ENCODE measurements at places on chromosomes 6 and 20.

- no peak for DNase-seq
Measured at GRCh38 chr6:14545496-14545895, 427.9 kb downstream of the CD83 start.

DNA sequence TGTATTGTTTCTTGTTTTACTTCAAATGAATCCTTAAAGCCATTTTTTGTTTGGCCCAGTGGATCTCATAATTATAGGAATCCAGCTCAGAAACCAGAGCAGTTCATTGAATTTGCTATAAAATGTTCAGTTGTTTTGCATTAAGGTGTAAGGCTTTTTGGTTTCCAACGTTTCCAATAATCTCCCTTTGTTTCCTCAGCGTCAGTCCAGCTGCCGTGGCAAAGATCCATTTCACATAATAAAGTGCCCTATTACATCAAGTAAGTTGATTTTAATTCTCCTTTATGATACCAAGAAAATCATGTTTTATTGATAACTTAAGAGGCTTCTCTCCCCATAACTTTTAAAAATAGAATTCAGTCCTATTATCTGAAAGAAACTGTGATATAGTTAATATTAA is 472.6 kb downstream of the UTRN start:
- DNase-seq = no peak

GRCh38 chr6:99091985-99092384 is 144.2 kb upstream of the FBXL4 start:
- DNase-seq = no peak

GRCh38 chr6:96304997-96305396 is 216.6 kb upstream of the UFL1 start:
- DNase-seq = no peak

DNA sequence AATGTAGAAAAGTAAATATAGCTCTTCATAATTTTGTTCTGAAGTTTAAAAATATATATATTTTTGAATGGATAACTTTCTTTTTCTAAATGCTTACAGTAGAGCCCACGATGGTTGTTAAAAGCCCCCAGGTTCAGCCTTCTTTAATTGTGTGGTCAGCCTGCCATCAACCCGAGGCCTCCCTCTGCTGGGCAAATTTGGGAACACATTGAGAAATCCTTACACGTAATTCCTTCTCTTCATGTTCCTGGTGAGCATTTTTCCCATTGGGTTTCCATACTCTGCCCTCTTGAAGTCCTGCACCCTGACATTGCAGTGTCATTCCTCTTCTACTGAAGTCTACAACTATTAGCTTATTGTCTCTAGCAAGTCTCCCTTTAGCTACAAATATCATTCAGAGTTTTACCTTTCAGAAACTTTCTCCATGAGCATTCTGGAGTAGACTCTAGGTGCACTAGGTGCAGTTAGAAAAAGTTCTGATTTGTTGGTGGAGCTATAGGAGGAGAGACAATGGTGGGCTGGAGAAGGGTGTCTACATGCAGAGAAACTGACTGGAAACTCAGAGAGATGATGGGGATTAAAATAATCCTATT is 40.6 kb downstream of the TRIM38 start:
- no peak for DNase-seq

- DNase-seq = no peak
Measured at GRCh38 chr6:87088076-87088475, 6.8 kb downstream of the CGA start.

DNA sequence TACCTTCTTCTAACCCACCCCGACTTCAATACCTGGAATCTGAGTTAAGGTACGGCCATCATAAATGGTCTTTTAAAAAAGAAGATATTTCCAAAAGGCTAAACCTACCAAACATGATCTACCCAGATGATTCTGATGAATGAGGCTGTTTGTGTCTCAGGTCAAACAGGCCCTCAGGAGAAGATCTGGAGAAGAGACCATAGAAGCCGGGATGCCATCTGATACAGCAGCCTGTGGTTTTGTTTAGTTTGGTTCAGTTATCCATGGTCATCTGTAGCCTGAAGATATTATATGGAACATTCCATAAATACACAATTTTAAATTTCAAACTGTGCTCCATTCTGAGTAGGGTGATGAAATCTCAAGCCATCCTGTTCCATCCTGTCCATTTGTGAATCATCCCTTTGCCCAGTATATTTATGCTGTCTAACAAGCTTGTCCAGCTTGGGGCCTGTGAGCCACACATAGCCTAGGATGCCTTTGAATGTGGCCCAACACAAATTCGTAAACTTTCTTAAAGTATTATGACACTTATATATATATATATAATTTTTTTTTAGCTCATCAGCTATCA is 4.0 kb upstream of the CAP2 start:
- DNase-seq = no peak

GRCh38 chr20:5145365-5146098 is 18.7 kb downstream of the CDS2 start:
- DNase-seq = no peak

DNA sequence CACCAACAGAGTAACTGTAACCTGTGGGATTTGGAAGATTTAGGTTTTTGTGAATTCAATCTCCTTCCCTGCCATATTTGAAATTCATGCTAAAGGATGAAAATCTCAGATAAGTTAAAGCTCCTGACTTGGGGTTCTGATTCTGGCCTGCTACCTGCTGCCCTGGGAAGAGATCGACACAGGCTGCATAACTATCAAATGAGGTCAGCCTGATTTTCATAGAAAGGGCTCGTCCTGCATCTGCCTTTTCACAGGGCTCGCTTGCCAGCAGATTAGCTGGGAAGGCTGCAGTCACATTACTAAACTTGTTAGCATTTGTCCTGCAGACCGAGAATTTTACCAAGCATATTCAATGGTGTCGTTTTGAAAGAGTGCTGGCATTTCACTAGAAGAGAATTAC is 14.6 kb downstream of the GCLC start:
- DNase-seq = no peak

GRCh38 chr20:3312940-3313682 is 74.1 kb upstream of the SLC4A11 start:
- no peak for DNase-seq

GRCh38 chr6:151067684-151068596 is 171.8 kb upstream of the AKAP12 start:
- no peak for DNase-seq

- no peak for DNase-seq
Measured at GRCh38 chr6:21769405-21769861, 175.9 kb downstream of the SOX4 start.

DNA sequence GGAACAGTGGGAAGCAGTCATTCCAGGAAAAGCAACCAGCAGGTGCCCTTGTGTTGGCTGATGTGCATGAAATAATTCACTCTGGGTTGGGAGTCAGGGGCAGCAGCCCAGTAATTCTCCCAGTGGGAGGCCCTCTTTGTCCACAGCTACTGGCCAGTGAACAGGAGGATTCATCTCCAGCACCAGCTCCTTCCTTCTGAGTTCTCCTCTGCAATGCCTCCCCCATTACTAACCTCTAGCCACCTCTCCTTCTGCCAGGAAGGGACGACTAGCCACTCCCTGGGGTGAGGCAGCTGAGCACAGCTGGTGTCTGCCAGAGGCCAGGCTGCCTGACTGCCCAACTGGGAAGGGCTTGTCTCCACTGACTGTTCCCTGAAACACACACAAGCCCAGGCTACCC is 12.5 kb upstream of the R3HDML start:
- DNase-seq = no peak

DNA sequence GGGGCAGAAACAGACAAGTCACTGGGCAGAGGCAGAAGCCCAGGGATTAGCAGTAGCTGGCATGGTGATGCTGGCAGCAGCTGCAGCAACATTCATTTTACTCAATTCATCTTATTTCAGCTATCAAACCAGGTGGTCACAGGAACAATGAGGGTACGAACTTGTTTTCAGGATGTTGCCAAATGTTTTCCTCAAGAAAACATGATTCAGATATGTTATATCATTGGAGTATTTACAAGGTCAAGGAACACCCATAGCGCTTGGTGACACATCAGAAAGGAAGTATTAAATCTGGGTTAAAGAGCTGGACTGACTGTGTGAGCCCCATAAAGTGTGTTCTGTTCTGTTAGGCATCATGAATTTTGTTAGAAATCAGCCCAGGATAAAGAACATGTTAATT is 456.9 kb upstream of the ID4 start:
- no peak for DNase-seq

- DNase-seq = no peak
Measured at GRCh38 chr6:116059713-116060571, 749 bp downstream of the FRK start.

DNA sequence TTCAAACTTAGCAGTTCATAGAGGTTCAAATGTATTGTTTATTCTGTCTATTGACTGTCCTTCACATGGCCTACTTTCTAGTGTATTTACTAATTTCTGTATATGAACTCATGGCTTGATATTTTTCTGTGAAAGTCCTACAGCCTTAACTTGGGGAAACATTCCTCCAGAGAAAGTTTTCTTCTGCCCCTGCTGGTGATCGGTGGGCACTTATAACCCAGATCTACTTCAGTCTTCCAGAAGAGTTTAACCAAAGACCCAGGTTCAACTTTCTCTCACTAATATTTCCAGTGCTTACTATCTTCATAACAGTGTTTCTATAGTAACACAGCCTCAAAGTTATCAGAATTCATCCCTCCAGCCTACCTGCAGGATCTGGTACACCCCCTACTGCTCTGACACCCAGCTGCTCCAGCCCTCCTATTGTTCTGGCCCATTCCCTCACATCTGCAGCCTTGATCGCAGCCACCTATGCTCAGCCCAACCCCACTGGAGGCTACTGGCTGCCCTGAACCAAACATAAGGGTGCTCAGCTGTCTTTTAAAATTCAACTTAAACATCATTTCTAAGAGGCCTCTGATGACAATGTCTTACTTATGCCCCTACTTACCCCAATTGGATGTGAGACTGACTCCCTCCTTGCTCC is 72.3 kb downstream of the TBX18 start:
- DNase-seq = no peak

DNA sequence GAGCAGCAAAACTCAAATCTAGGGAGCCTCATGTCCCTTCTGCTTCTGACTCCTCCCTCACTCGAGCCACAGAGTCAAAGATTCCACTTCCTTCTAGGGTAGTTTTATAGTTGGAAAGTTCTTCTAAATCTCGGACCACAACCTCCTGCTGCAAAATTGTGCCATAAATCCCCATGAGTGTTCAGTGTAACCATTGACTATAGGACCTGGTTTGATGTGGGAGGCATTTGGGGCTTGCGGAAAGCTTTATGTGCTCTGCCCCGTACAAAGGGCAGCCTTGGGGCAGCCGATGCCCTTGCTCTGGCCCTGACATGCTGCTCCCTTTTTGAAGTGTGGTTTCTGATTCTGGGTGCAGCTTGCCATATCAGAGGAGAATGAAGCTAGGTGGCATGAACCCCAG is 43.6 kb upstream of the IER3 start:
- no peak for DNase-seq

GRCh38 chr20:44454306-44454963 is 21.2 kb upstream of the TTPAL start:
- no peak for DNase-seq

GRCh38 chr20:11772226-11772730 is 145.4 kb upstream of the BTBD3 start:
- no peak for DNase-seq

GRCh38 chr6:53635322-53635721 is 30.2 kb downstream of the KLHL31 start:
- DNase-seq = no peak

DNA sequence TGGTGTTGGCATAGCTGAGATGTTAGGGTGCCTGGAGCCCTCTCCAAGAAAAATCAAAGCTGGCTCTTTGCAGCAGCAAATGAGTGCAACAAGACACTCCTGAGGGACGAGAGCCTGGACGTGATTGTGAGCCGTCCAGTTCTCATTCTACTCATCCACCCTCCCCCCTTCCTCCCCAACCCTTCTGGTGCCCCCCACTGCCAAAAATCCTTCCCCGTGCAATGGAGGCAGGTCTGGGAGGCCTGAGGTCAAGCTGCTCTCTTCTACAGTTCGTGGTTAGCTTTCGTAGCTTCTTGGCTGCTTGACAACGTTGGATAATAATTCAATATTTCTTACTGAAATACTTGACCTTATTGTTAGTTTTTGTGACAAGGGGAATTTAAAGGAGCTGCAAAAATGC is 185.3 kb upstream of the SUPT3H start:
- no peak for DNase-seq

GRCh38 chr6:89404512-89404911 is 7.6 kb downstream of the RRAGD start:
- DNase-seq = no peak

- DNase-seq = no peak
Measured at GRCh38 chr20:48035961-48036731, 250.9 kb upstream of the SULF2 start.

DNA sequence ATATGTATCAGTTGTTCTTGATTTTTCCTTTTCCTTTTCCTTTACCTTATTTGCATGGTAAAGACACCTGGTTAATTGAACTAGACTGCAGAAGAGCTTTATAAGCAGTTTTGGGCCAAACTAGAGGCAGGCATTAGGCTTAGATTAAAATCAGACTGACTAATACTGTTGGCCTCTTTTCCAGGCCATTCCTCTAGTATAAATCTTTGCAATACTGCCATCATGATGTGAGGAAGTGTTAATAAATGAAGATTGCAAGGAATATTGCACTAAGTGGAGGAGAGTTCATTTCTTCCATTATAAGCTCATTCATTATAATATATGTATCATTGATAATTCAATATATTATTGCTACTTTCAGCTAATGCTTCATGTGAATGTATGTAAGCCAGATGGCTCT is 163.8 kb downstream of the MMUT start:
- DNase-seq = no peak

GRCh38 chr6:52533491-52533890 is 43.4 kb downstream of the TRAM2 start:
- DNase-seq = no peak

GRCh38 chr6:133682506-133683307 is 206.2 kb upstream of the TCF21 start:
- no peak for DNase-seq

DNA sequence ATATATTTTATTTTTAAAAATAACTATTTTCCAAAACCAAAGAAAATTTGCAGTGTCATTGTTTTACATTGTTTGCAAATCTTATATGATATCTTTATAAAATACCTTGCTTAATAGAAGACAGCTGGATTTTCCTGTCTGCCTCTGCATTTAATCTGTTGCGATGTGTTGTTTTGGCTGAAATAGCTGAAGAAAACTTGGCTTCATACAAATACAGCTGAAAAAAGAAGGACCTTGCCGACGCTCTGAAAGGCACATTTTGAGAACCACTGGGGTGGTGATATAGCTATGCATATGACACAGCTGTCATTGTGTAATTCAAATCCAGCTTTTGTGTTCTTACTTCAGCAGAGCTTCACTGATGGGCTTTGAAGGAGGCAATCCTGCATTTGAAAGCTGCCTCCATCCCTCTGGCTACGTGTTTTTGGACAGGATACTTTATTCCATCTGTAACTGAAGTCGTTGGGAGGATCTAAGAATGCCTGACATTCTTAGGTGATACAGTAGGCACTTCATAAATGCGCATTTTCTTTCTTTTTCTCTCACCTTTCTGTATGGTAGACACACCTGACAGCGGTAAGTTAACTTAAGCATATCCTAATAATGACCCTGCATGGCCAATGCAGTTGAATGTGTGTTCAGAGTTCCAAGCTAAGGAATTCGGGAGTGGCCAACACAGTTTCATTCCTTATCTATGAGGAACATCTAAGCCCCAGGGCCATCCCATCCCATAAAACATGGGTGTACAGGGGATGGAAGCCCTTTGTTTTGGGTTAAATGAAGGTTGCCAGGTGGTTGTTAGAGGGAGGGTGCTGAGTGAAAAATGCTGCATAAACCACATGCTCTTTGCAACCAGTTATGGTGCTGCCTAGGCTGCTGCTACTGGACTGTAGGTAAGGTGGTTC is 213.0 kb downstream of the TFAP2A start:
- DNase-seq = no peak

GRCh38 chr6:157514659-157515496 is 133.9 kb downstream of the ZDHHC14 start:
- no peak for DNase-seq

- no peak for DNase-seq
Measured at GRCh38 chr6:37116326-37116725, 53.6 kb upstream of the PIM1 start.
